ENCODE measurements at places on chromosomes 6 and 20.
A peak's percentile ranks its signal among the peaks of the same experiment; 100 is the strongest.

DNA sequence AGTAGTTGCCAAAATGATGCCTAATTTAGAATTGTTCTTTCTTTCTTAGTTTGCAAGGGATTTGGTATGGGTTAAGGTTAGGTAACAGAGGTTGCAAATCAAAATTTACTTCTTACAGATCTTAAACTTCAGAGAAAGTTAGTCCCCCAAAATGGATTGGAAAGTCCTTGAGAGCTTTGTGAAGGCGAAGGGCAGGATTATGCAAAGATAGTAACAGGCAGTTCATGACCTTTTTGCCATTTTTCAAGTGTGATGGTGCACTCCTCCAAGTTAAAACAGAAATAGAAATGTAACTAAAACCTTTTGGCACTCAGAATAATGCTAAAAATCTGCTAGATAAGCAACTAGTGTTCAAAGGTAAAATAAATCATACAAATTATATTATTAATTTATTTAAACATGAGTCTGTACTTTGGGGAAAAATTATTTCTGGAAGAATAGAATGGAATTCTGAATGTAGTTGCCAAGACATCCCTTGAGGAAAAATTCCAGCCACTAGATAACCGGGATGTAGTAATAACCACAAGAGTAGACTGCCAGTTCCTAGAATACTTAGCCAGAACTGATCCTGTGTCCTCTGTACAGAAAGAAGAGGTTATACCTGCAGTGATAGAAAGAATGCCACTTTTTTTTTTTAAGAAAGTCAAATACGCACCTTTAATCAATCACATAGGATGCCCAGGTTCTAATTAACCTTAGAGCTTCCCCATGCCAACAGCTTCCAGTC is 31.8 kb upstream of the DAAM2 start:
- DNase-seq: no peak

- peak; percentile 93 for DNase-seq
Measured at GRCh38 chr6:53432318-53433161, 83.8 kb upstream of the ELOVL5 start.

DNA sequence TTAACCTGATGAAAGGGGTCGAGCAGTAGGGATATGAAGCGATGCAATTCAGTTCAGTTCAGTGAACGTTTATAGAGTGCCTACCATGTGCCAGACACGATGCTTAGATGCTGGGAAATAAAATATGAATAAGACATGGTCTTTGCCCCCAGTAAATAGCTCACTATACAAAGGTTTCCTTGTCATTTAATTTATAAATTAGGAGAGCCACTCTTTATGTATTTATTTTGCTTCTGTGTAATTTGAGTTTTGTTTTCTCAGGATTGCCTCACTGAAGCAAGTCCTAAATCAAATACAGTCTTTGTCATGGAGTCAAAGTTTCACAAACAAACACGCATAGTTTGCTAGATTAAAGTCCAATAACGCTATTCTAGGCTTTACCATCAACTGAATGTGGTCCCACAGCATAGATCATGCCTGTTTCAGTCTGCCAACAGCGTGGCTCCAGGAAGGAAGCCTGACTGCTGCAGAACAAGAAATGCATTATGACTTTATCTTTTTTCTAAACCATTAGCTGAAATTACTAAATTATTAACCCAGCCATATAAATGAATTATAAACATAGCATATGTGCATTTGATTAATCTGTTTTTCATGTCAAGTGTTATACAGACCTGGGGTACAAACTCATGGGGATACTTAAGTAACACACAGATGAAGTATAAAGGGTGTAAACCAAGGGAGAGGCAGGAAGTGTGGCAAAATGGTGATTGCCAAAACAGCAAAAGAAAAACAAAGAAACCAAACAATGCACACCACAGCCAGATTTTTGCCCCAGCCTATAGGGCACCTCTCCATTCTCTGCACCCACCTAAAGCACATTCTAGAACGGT is 29.8 kb upstream of the CCN2 start:
- peak; percentile 100 for DNase-seq

- no peak for DNase-seq
Measured at GRCh38 chr6:35341557-35341956, 801 bp upstream of the PPARD start.

GRCh38 chr6:136952714-136953260 is 30.7 kb downstream of the SLC35D3 start:
- no peak for DNase-seq

DNA sequence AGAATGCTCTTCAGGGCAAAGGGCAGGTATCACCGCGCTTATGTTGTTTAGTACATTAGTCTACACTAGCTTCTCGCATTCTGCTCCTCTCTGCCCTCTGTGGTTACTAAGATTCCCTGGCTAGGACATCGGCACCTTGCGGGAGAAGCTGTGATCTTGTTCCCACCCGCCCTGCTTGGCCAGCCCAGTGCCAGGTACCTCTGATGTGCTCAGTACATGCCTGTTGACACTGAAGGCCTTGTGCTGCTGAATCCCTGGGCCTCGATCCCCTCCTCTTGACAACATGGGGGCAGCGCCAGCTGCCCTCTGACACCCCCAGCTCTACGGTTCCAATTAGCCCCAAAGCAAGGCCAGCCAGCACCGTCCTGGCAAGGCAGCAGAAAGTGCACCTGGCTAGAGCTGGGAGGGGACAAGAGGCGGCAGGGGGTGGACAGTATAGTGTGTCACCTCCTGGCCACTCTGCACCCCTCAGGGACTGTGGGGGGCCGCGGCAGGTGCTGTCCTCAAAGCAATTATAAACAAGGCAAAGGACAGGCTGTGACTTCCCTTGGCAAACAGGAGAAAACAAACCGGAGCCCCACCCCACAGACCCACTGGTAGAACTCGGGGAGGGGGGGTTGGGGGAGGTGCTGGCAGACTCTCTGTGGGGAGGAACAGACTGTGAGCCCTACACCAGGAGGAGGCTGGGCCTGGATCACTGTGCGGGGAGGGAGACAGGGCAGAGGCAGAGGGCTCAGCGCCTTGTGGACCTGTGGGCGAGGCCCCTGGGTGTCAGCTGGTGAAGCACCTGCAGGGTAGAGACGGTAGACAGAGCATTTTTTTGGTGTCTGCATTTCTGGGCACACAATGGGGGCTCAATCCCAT is 7.1 kb downstream of the TFEB start:
- peak; percentile 58 for DNase-seq

DNA sequence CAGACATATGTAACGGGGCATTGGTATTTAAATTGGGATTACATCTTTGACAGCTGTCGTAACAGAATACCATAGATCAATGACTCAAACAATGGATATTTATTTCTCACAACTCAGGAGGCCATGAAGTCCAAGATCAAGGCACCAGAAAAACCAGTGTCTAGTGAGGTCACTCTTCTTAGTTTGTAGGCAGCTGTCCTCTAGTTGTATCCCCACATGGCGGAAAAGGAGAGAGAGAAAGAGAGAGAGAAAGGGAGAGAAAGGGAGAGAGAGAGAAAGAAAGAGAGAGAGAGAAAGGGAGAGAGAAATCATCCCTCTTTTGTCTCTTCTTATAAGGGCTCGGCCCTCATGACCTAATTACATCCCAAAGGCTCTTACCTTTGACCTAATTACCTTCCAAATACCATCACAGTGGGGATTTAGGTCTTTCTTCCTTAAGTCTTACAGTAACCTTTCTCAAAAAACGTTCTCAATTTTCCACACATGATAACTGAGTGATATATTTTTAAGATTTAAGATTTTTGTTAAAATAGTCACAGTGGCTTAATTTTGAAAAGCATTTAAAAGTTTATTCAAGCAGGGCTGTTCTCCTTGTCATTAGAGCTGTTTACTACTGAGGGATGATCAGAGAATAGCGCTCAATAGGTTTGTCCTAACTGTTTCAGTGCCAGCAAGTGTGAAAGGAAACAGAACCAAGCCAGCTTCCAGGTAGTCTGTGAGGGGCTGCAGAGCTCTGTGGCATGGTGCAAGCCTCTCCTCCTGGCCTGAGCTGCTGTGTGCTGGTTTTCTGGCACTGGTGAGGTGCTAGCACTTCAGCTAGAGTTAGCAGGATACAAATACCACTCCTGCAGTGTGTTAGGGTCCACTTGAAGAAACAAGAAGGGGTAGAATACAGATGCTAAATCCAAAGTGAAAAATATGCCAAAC is 79.0 kb downstream of the IMPG1 start:
- DNase-seq: no peak

DNA sequence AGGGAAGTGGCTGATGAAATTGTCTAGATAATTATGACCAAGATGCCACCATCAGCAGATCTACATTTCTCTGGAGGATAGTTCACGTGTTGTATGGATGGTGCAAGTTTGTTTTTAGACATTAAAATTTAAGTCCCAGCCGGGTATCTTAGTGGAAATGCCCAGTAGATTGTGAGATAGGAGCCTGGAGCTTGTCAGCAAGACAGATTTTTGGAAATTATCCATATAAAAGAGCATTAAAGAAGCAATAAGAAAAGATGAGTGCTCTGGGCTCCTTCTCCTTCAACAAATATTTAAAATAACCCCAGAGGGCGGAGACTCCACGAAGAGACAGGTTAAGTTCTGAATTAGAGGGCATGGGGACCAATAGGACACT is 47.6 kb upstream of the SMLR1 start:
- DNase-seq: no peak

GRCh38 chr6:149889326-149889725 is 8.6 kb downstream of the RAET1E start:
- no peak for DNase-seq

DNA sequence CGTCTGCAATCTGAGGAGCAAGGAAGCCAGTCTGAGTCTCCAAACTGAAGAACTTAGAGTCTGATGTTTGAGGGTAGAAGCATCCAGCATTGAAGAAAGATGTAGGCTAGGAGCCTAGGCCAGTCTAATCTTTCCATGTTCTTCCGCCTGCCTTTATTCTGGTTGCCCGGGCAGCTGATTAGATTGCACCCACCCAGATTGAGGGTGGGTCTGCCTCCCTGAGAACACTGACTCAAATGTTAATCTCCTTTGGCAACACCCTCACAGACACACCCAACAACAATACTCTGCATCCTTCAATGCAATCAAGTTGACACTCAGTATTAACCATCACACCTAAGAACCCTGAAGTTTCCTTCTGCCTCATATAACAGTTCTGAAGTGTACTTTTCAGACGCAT is 350.1 kb downstream of the RFPL4B start:
- no peak for DNase-seq

DNA sequence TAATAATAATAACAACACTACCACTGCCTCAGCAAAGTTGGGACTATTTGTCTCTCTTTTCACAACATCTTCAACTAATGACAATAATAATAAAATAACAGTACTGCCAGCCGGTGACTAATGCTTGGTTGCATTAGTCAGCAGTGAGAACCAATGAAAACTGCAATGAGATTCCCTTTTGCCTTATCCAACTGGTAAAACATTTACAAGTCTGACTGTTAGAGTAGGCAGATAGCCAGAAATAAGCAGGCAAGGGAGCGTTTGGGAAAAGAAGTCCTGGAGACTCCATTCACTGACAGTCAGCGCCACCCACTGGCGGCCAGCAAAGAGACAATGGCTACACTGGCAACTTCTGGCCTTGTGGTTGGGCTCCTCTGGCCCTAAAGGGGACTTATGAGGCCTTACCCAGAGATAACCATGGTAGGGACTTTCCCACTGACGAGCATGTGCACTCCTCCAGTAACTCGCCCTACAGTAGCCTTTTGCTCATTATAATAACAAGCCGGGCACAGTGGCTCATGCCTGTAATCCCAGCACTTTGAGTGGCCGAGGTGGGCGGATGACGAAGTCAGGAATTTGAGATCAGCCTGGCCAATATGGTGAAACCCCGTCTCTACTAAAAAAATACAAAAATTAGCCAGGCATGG is 3.4 kb upstream of the NSFL1C start:
- peak; percentile 99 for DNase-seq

- DNase-seq: peak; percentile 19
Measured at GRCh38 chr6:114304304-114304887, 38.4 kb downstream of the HS3ST5 start.

GRCh38 chr20:38859070-38859690 is 53.7 kb downstream of the PPP1R16B start:
- no peak for DNase-seq

- no peak for DNase-seq
Measured at GRCh38 chr6:143955971-143956370, 52.1 kb downstream of the PLAGL1 start.

GRCh38 chr20:12733811-12734210 is 275.0 kb upstream of the SPTLC3 start:
- no peak for DNase-seq

DNA sequence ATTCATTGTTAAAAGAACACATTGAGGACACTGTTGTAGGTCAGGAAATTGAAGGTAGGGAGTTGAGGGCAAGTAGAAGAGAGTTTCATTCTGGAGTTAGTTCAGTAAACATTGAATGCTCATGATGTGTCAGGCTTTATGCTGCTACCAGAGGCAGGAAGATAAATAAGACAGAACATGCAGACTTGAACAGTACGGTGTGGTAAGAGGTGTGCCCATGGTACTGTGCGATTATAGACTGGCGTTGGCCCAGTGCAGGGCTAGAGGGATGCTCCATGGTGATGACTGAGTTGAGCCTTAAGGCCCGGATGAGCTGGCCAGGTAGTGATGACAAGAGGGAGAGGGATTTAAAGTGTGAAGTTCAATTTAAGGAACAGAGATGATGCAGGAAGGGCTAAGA is 50.8 kb downstream of the CARMIL1 start:
- no peak for DNase-seq

GRCh38 chr20:1856424-1856823 is 38.8 kb upstream of the SIRPA start:
- DNase-seq: no peak

DNA sequence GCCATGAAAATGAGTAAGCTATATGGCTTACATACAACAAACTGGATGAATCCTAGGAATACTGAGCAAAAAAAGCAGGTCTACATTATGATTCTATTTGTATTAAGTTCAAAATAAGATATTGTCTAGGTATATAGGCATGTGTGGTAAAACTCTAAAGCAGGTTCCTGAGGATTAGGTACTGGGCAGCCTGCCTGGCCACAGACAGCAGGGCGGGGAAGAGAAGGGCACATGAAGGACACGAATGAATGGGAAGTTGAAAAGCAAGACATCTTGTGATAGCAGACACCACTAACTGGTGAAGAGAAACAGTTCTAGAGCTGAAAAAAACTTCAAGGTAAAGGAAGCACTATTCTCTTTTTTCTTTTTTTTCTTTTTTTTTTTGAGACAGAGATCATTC is 72.6 kb upstream of the SLC4A11 start:
- DNase-seq: no peak

GRCh38 chr20:24943731-24944130 is 5.3 kb upstream of the CST7 start:
- no peak for DNase-seq

GRCh38 chr20:47228654-47229053 is 127.8 kb downstream of the ZMYND8 start:
- no peak for DNase-seq

DNA sequence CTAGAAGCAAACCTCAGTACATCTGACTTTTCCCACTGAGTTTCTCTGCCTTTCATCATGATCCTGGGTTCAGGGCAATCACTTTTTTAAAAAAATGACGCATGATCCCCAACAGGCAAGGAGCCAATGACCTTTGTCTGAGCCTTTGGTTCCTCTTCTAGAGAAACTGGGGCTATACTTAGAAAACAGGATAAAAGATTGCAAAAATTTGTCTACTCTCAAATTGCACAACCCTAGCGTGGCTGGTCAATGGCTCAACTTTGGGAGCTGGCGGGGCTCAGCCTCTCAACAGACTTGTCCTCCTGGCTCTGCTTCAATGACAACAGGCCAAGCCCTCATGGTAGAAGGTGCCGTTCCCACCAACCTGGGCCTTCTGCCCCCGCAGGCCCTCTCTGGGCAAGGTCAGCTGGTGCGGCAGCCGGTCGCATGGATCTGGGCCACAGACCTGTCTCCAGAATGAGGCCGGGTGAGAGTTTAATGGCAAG is 48.7 kb downstream of the PDYN start:
- DNase-seq: no peak

GRCh38 chr20:15475483-15475882 is 1097.8 kb downstream of the KIF16B start:
- no peak for DNase-seq

- DNase-seq: no peak
Measured at GRCh38 chr20:34333786-34334185, 29.3 kb upstream of the ITCH start.

Measured in HepG2 (cell line).